ENCODE measurements at places on chromosomes 16 and 17.
A peak's percentile ranks its signal among the peaks of the same experiment; 100 is the strongest.

DNA sequence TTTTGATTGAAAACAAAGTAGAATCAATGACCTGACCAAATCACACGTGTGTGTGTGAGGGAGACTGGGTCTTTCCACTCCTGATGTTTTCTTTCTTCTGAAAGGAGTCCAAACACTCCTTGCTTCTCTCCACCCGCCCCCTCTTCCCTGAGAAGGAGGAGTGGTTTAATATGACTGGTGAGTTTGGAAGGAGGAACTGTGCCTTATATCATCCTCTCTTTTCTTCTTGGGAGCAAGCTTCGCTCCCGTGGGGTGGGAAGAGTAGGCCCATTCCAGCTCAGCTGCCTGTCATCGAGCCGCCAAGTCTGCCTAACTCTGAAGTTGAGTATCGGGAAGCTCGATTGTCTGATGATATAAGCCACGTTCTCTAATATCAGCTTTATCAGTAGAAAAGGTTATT lies 96.5 kb downstream of the YPEL2 start:
- DNase-seq, result no peak

DNA sequence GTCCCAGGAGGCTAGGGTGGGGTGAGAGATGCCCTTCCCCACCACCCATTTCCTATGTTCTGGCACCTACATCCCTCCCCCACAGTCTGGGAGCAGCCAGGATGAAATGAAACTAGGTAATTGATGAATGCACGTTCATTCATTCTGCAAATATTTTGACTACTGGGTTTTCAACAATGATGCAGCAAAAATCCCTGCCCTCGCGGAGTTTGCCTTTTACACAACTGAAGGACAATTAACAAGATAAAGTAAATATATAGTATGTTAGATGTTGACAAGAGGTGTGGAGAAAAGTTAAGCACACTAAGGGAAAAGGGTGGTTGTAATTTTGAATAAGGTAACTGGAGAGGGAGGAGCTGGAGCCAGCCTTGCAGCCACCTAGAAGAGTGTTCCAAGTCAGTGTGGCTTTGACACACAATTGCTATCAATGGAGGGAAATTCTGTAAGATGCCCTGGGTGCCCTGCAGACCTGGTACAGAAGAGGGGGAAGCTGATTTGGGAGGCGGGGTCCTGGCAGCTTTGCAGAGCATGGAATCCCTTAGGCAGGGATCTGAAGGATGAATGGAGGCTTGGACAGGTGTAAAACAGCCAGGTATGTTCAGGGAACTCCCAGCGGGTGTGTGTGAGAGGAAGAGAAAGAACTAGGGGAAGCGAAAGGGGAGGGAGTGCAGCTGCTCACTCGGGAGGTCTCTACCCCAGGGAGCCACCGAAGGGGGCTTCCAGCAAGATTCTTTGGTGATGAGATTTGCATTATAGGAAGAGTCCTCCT lies 2.5 kb downstream of the TMEM92 start:
- DNase-seq, result no peak

GRCh38 chr17:15782866-15783265 lies 50.8 kb downstream of the TBC1D26 start:
- DNase-seq, result no peak

GRCh38 chr17:51507444-51507843 lies 247.1 kb downstream of the UTP18 start:
- peak; percentile 7 for DNase-seq

- no peak for DNase-seq
Measured at GRCh38 chr16:80989801-80990200, 16.9 kb downstream of the CMC2 start.
